ENCODE measurements at places on chromosomes 4 and X. TPM values are rescaled to one million over a fixed set of nuclear protein-coding genes. Genes with fewer than 3 reads are reported as not detected.

DNA sequence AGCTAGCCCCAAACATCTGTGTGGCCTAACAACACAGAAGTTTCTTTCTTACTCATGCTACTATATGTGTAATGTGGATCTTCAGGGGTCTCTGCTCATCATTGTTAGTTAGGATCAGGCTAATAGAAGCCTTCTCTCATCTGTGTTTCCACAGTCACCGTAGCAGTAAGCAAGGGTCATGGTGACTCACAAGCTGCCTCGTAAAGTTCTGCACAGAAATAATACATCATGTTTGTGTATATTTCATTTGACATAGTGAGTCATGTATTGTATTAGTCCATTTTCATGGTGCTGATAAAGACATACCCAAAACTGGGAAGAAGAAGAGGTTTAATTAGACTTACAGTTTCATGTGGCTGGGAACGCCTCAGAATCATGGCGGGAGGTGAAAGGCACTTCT lies 38.7 kb downstream of the SLC4A4 start:
- H3K27me3 ChIP-seq, result no peaks in the 10 kb centered on the region
- no peaks in the 10 kb centered on the region for H3K36me3 ChIP-seq
- H3K4me3 ChIP-seq, result no peak overlapping the region
- H3K4me1 ChIP-seq, result no peaks in the 10 kb centered on the region
- no peak for DNase-seq

GRCh38 chr4:24775750-24776149 lies 19.6 kb upstream of the SOD3 start:
- H3K4me1 ChIP-seq, result no peaks in the 10 kb centered on the region
- no peak for DNase-seq
- peaks cover 3% of the 10 kb centered on the region for H3K36me3 ChIP-seq
- H3K27me3 ChIP-seq, result no peaks in the 10 kb centered on the region
- no peak overlapping the region for H3K4me3 ChIP-seq
- no peak overlapping the region for H3K27ac ChIP-seq

Gene MAGEB17
- not detected for total RNA-seq

DNA sequence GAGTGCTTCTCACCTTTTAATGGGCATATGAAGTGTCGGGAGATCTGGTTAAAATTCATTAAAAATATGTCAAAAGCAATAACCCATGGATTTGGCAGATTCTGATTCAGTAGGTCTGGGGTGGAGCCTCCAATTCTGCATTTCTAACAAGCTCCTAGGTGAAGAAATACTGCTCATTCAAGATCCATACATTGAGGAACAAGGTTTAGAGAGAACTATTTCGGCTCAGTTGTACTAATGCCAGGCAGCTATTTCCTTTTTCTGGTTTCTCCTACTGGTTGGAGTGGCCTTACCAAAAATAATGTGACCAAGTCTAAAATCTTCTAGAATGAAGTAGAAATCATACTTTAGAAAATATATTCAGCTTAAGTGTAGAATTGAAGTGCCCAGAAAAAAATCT lies 117.5 kb downstream of the TSPAN7 start:
- DNase-seq, result no peak
- no peak overlapping the region for H3K27ac ChIP-seq
- H3K36me3 ChIP-seq, result peaks cover 2% of the 10 kb centered on the region
- peaks cover 18% of the 10 kb centered on the region for H3K27me3 ChIP-seq

DNA sequence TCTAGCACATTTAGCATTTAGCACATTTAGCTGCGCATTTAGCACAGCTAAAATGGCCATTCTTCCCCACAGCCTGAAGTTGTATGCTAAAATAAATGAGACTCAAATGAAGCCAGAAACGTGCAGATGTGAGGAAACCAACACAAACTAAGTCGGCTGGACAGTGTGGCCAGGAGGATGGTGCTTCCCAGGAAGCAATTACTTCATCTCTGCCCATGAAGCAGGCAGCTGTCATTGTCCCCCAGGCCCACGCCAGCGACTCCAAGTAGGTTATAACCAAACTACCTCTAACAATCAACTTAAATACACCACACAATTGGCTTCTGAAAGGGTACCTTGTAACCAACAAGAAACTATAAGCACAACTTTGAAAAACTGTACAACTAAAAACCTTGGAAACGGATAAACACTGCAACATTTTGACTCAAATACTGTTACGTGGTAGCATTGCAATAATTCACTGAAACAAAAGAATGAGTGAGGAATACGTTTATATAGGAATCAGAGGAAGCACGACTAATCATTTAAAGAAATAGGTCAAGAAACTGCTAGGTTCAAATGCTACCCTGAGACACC lies 39.2 kb downstream of the AFAP1 start:
- no peak for DNase-seq
- H3K4me1 ChIP-seq, result peaks cover 36% of the 10 kb centered on the region
- H3K36me3 ChIP-seq, result no peaks in the 10 kb centered on the region
- no peak overlapping the region for H3K4me3 ChIP-seq

Gene FHIP1A
- 1.3 TPM for total RNA-seq

Gene MAGEA2
- total RNA-seq, result not detected

DNA sequence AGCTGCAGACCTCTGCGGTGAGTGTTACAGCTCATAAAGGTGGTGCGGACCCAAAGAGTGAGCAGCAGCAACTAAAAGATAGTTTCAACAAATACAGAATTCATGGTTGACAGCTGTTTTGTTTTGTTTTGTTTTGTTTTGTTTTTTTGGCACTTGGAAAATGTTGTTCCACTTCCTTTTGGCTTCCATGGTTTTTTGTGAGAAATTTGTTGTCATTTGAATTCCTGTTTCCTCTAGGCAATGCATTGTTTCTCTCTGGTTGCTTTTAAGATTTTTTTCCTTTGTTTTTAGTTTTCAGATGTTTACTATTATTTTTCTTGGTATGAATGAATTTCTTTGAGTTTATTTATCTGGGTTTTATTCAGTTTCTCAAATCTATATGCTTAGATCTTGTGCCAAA lies 229.4 kb downstream of the MID1IP1 start:
- H3K36me3 ChIP-seq, result peaks cover 2% of the 10 kb centered on the region
- no peaks in the 10 kb centered on the region for H3K4me1 ChIP-seq
- no peak for DNase-seq
- no peaks in the 10 kb centered on the region for H3K27me3 ChIP-seq
- H3K4me3 ChIP-seq, result no peak overlapping the region

DNA sequence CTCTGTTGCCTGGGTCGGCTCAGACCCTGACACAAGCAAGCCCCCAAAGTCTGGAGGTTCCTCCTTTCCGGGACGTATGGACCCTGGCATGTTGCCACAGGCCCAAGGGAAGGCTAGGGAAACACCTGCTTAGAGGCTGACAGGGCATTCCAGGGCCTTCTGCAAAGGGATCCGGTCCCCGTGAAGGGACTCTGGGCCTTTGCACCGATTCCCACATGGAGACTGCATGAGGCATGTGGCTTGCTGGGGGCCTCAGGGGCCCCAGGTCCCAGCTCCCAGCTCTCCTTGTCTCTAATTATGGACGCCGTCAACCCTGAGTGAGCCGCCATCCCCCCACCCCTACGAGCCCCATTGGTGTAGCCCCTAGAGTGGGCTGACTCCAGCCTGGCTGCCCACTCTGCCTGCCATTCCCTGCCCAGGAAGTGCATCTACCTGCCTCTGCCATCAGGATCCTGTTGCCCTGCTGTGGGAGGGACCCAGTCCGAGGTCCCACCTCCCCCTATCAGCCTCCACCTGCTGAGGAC lies 4.2 kb upstream of the RGS12 start:
- H3K36me3 ChIP-seq, result no peaks in the 10 kb centered on the region
- DNase-seq, result no peak
- H3K4me1 ChIP-seq, result peaks cover 11% of the 10 kb centered on the region
- H3K27me3 ChIP-seq, result peaks cover 42% of the 10 kb centered on the region
- no peak overlapping the region for H3K4me3 ChIP-seq

Gene C4orf50
- 0.87 TPM for total RNA-seq

GRCh38 chr4:54588404-54588803 lies 69.4 kb upstream of the KIT start:
- no peak for DNase-seq
- H3K4me1 ChIP-seq, result peaks cover 2% of the 10 kb centered on the region
- no peak overlapping the region for H3K4me3 ChIP-seq
- no peaks in the 10 kb centered on the region for H3K36me3 ChIP-seq

- no peak for DNase-seq
- H3K4me1 ChIP-seq, result peaks cover 10% of the 10 kb centered on the region
- H3K4me3 ChIP-seq, result peak overlapping the region; percentile 83
- no peaks in the 10 kb centered on the region for H3K27me3 ChIP-seq
Observed at GRCh38 chrX:154749856-154750255, 1.0 kb downstream of the GAB3 start.

Gene USP51
- total RNA-seq, result 1.5 TPM

Gene GAGE12E
- not detected for total RNA-seq

Gene CT83
- total RNA-seq, result not detected

Gene MTNR1A
- not detected for total RNA-seq

DNA sequence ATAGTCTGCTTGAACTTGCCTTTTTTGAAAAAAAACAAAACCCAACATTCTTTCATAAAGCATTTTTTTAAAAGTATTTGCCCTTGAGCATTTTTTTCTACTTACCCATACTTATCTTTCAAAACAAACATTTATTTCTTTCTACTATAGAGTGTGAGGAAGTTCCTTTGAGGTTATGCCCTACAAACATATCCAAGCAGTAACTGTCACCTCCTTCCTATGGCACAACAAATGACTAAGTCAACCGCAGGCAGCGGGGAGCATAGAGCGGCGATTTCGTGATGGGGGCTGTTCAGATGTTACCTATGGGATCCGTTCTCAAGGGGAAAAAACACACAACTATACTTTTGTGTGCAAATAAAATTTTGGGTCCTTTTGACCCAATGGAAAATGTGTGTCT lies 19.4 kb downstream of the SPRY1 start:
- no peak for DNase-seq
- no peak overlapping the region for H3K27ac ChIP-seq
- H3K4me1 ChIP-seq, result peaks cover 17% of the 10 kb centered on the region
- H3K27me3 ChIP-seq, result peaks cover 7% of the 10 kb centered on the region
- H3K36me3 ChIP-seq, result no peaks in the 10 kb centered on the region
- H3K4me3 ChIP-seq, result no peak overlapping the region

DNA sequence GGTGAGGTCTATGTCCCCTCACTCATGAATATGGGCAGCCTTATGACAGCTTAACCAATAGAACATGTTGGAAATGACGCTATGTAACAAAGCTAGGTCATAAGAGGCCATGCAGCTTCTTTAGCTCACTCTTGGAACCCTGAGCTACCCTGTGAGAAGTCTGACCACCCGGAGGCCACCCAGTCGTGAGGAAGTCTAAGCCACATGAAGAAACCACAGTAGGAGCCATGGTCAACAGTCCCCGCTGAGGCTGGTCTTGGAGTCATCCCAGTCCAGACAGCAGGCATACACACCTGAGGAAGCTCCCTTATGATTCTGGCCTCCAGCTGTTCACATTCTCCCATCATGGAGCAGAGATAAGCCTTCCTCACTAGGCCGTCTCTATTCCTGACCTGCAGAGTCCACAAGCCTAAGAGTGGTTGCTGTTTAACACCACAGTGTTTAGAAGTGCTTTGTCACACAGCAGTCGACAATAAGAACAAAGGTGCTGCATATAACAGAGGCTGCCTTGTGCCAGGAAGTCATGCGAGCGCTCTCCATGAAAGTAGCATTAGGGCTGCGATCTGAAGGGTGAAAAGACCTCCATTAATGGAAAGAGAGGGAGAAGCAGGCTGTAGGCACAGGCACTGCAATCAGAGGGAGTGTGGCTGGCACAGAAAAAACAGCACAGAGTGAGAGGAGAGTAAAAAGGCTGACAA lies 38.2 kb downstream of the TSPAN5 start:
- H3K4me1 ChIP-seq, result peaks cover 38% of the 10 kb centered on the region
- H3K36me3 ChIP-seq, result peaks cover 2% of the 10 kb centered on the region

DNA sequence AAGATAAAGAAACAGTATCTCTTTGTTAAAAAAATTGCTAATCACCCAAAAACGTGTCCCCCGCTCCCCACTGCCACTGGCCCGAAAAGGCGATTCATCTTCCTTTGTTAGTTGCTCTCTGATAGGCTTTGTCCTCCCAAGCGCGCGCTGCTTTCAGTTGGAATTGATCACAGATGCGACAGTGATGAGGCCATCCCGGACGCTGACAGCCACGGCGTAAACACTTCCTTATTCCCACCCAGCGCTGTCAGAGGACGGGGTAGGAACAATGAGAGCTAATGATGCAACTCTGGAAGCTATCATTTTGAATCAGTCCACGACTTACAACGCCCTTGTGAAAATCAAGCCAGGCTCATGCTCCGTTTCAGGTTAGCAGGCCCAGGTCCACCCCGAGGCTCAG lies 21.4 kb downstream of the SOD3 start:
- H3K4me3 ChIP-seq, result no peak overlapping the region
- H3K27me3 ChIP-seq, result peaks cover 4% of the 10 kb centered on the region
- H3K4me1 ChIP-seq, result no peaks in the 10 kb centered on the region

Gene BEX5
- 8.9 TPM for total RNA-seq

DNA sequence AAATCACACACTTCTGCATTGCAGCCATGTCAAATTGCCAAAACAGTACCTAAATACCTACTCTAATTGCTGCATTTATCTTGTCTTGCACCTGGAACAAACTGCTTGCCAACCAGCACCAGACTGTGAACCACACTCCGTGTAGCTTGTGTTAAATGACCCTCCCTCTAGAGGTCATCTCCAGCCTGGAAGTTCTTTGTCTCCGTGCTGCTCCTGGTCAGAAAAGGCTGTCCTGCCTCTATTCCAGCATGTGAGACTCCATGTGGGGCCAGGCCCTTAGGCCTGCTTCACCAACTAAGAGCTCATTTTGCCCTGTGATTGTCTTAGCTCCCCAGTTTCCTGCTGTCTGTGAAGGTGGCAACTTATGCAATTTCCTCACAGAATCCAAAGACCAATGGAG lies 28.3 kb downstream of the CNGA2 start:
- H3K36me3 ChIP-seq, result no peaks in the 10 kb centered on the region
- H3K4me1 ChIP-seq, result no peaks in the 10 kb centered on the region
- H3K27ac ChIP-seq, result no peak overlapping the region
- peaks cover 13% of the 10 kb centered on the region for H3K27me3 ChIP-seq

All from T-helper 17 cell (primary cell).